Stimulated activated CD8-positive, alpha-beta memory T cell treated with anti-CD3 and anti-CD28 coated beads, Interleukin-4, amount 100 ng/mL, for 4 hours (primary cell): ENCODE measurements at places on chromosomes 5 and 9.

- no peak for DNase-seq
These were observed 12.0 kb downstream of the ABLIM3 start for GRCh38 chr5:149153193-149153750.

DNA sequence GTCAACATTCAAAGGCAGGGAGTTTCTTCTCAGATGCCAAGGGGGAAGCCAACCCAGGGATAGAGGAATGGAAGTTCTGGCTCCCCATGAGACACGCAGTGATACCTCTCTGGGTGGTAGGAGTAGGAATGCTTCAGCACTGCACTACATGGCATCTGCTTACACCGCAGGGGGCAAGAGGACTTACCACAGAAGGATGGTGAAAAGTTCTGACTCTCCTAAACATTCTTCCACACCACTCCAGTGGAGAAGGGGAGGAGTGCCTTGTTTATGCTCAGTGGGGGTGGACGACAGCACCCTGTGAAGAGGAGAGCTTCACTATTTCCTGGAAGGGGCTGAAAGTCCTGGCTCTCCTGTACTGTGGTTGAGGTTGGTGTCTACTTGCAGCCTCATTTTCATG lies 1011.3 kb upstream of the WWC1 start:
- no peak for DNase-seq

- DNase-seq: no peak
These were observed 124.1 kb downstream of the MVB12B start for GRCh38 chr9:126450668-126451205.

- no peak for DNase-seq
These were observed 776.6 kb upstream of the CDH9 start for GRCh38 chr5:27814983-27815382.

DNA sequence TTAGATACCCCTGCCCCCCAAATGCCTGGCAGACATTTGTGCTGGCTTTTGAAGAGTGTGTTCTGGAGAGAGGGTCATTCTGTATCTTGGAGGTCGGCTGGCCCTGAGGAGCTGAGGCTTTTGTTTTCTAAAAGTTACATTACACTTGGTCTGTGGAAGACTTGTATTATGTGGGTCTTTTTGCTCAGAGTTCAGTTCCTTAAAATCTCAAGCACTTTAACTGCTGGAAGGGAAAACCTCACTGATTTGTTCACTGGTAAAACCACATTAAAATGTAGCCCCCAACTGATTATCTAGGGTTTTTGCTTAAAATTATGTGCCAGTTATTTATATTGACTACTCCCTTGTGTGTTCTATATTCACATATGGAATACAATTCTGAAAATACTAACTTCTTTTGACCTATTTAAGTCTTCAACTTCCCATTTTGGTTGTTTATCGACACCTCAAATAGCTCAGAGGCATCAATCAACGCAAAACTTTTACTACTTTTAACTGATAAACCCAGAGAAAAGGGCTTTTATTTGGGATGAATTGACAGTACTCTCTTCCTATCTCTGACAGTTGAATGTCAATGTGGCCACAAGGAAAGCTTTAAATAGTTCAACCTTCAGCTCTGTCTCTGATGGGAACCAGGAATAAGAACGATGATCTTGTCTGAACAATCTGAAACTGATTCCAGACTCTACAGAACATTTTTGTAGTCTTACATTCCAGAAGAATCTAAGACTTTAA lies 54.0 kb upstream of the MAP3K1 start:
- DNase-seq: no peak

DNA sequence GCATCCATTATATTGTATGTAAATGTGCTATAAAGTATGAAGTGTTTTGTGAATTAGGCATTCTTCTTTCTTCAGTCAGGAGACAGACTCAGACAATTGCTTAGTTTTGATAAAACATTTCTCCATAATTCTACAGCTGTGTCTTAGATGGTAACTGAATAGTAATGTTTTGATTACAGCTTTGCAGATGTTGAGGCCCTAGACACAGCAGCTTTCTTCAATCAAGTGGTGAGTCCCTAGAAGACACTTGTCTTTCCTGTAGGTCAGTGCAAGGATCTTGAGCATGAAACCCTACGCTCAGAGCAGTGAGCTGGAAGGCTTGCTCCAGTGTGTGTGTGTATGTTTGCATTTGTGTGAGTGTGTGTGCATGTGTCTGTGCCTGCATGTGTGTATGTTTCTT lies 46.8 kb upstream of the CD180 start:
- DNase-seq: no peak

DNA sequence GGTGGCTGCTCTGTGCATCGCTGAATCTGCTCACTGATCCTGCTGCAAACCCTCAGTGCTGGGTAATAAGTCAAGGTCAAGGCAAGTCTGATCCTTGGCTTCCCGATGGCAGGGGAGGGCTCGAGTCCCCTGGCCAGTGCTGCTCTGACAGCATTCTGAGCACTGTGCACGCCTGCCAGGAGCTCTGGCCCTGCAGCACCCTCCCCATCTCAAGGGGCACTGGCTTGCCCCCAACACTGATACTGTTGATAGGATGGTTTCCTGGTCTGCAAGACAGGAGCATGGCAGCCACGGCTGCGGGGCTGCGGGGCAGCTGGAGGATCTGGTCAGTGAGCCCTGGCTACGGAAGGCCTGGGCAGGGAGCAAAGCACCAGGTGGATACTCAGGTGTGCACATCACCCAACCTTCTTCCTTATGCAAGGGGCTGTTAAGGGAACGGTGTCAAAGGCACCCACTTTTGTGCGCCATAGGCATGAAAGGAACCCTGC lies 71.8 kb downstream of the SECISBP2 start:
- DNase-seq: no peak

- no peak for DNase-seq
These were observed 125.4 kb downstream of the ARHGEF28 start for GRCh38 chr5:73751254-73751914.

- no peak for DNase-seq
These were observed 120.4 kb downstream of the EBF1 start for GRCh38 chr5:158979290-158979689.

DNA sequence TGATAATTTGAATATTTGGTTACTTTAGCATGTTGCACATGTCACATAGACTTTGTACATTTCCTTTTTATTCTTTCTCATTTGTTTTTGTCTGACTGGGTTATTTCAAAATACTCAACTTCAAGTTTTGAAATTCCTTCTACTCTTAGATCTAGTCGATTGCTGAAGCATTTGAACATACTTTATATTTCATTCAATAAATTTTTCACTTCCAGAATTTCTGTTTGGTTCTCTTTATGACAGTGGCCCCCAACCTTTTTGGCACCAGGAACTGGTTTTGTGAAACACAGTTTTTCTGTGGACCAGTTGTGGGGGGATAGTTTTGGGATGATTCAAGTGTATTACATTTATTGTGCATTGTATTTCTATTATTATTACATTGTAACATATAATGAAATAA lies 119.8 kb downstream of the COX7C start:
- DNase-seq: no peak

GRCh38 chr9:110214586-110215355 lies 6.8 kb upstream of the C9orf152 start:
- DNase-seq: no peak

- DNase-seq: no peak
These were observed 166.8 kb downstream of the CDH10 start for GRCh38 chr5:24477958-24478357.

DNA sequence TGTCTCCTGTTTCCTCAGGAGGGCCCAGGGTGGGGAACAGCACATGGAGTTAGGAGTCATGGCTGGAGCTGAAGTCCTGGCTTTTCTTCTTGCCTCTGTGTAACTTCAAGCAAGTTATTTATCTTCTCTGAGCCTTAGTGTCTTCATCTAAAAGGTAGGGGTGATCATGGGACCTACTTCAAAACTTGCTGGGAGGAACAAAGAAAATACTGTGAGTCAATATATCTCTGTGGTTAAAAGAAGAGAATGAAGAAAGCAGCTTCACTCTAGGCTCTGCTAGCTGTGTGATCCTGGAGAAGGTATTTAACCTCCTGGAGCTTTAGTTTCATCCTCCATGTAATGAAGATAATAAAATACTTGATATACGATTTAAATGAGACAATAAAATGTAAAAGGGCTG lies 26.5 kb downstream of the AFAP1L1 start:
- no peak for DNase-seq

GRCh38 chr9:116009420-116009819 lies 144.2 kb upstream of the PAPPA start:
- DNase-seq: no peak

DNA sequence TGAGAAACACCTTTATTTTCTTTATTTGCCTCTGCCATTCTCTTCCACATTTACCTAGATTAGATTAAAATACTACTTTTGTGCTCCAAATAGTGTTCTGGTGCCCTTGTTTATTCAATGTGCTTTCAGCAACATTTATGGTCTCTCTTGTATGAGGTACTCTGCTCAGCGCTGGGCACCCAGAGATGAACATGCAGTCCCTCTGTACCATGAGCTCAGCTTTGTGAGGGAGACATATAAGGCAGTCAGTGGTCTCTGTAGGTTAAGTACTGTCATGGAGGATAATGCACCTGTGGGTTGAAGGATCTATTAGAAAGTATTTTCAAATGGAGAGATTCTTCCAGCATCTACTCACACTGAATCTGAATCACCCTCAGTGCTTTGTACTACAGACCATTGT lies 176.5 kb downstream of the TAF11L14 start:
- no peak for DNase-seq

DNA sequence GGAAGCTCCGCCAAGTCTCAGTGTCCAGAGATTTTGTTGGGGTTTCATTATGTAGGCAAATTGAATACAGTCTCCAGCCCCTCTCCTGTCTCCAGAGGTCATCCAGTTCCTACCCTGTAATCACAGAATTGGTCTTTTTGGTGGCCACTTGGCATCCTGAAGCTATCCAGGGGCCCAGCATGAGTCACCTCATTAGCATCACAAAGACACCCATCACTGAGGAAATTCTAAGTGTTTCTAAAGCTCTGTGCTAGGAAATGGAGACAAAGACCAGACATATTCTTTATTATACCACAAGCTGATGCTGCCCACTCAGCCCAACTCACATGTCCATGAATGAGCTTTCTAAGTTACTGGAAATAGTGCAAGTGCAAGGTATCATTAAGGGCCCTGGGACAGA lies 229.9 kb downstream of the DOCK8 start:
- no peak for DNase-seq

GRCh38 chr5:172603251-172603806 lies 37.7 kb upstream of the NEURL1B start:
- no peak for DNase-seq

GRCh38 chr9:129361196-129361595 lies 183.1 kb upstream of the IER5L start:
- DNase-seq: no peak

- no peak for DNase-seq
These were observed 431.4 kb upstream of the CCNG1 start for GRCh38 chr5:163005949-163006348.

- DNase-seq: no peak
These were observed 28.7 kb downstream of the TGFBI start for GRCh38 chr5:136057401-136058038.

DNA sequence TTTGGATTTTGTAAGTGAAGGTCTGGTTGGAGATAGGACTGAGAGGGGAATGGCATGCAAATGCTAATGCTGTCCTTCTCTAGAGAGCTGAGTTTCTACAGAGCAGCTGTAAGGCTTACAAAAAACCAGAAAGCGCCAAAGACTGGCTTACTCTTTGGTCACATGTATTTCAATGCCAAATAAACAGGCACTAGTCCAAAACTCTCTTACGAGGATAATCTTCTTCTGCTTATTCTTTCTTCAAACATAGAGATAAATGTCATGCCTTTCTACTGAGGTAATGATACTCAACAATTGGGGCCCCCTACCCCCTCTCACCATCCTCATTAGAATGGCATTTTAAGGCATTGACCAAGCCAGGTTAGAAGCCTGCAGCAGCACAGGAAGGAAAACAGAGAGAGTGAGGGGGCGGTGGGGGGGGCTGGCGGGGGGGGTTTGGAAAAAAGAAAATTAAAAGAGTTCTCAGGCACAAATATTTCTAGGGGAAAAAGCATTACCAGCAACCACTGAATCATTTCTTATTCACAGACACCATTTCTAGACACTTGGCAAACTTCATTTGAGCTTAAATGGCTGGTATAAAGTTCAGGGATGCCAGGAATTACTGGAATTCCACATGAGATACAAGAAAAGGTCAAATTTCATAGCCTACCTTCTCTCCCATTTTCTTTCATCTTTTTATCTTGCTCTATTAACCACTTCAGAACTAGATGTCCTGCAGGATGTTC lies 34.0 kb downstream of the PUM3 start:
- DNase-seq: no peak

GRCh38 chr5:80369521-80369920 lies 38.3 kb upstream of the ZFYVE16 start:
- DNase-seq: no peak

GRCh38 chr9:70262948-70263347 lies 4.2 kb downstream of the SMC5 start:
- DNase-seq: no peak

DNA sequence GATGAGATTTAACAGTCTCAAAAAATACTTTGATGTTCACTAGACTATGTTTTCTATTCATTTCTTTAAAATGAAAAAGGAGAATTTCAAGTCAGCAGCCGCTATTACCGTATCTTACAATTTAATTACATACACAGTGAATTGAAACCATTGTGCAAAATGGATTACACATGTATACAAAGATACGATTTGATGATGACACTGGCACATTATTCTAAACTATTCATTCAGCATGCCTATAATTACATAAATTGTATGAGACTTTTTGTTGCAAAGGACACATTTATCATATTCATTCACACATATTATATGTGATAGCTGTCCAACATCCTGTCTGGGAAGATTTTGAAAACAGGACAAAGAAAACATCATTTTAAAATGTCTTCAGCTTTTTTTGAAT lies 118.3 kb upstream of the VCAN start:
- no peak for DNase-seq

GRCh38 chr9:135479469-135480052 lies at the start of gene PPP1R26:
Gene PPP1R26, plus strand, starts transcription at chr9:135479782. Its CDS starts 4,729 bp downstream, at chr9:135484511.
- no peak for DNase-seq

GRCh38 chr5:136032564-136032963 lies 3.8 kb downstream of the TGFBI start:
- DNase-seq: no peak

GRCh38 chr5:68661237-68661636 lies 432.6 kb upstream of the SLC30A5 start:
- DNase-seq: no peak

DNA sequence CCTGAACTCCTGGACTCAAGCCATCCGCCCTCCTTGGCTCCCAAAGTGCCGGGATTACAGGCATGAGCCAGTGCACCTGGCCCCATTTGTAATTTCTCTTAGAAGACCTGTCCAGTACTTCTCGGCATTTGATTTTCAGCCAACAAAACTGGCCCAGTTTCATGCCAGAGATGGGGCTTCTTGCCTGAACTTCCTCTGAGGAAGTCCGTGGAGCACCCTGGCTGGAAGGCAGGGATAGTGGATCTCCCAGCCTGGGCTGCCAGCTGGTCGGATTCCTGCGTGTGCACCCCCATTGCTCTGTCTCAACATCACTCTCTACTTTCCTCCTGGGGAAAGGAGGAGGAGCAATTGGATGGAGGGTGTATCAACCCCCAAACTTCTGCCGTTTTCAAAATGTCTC lies 39.0 kb downstream of the FAM78A start:
- DNase-seq: no peak

- no peak for DNase-seq
These were observed 463.9 kb downstream of the PRR16 start for GRCh38 chr5:120927950-120928530.

GRCh38 chr9:21555911-21556310 lies 73.8 kb upstream of the IFNE start:
- no peak for DNase-seq
